ENCODE measurements at places on chromosomes 12 and 14.

GRCh38 chr14:81412779-81413178 is 12.7 kb upstream of the STON2 start:
- DNase-seq = no peak

DNA sequence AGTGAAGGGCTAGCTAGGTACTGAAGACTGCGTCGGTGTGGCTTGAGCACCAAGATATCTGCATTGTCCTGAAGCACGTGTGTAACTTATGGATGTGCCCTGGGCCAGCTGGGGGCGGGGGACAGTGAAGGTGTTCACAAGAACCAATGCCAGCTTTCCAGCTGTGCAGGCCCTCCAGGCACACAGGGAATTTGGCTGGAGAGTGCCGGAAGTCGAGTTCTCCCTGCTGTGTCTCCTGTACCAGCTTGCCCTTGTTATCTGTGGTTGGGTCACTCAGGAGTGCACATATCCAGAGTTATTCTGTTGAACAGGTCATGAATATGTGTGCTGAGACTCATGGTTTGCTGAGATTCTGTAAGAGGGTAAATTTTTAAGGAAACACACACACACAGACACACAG is 75.9 kb upstream of the CRY1 start:
- no peak for DNase-seq

GRCh38 chr12:130994821-130995375 is 41.2 kb downstream of the ADGRD1 start:
- DNase-seq = no peak

DNA sequence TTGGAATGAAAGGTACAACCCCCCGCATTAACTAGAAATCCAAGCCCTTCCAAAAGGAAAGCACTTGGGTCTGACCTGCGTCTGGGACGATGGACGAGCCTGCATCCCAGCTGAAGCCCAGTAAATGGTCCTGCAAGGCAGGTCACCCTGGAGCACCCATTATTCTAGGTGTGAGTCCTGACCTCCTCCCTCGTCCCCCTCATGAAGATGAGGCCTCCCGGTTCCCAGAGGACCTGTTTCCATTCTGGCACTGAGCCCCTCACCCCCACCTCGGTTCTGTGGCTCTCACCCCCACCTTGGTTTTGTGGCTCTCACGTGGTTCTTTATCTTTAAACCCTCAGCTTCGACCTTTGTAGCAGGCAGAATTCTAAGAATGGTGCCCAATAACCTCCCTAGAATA is 7.3 kb downstream of the IFI27 start:
- DNase-seq = no peak
